ENCODE measurements at places on chromosomes 16 and 17. TPM values are rescaled to one million over a fixed set of nuclear protein-coding genes. Genes with fewer than 3 reads are reported as not detected.

Gene KRTAP1-5
- total RNA-seq: 1.6 TPM

Gene STX1B
- 0.85 TPM for total RNA-seq

Gene HEATR9
- not detected for total RNA-seq

Gene FAM171A2
- total RNA-seq: 4.5 TPM

Gene ALOX15B
- total RNA-seq: 0.07 TPM

Gene HELZ
- total RNA-seq: 55.1 TPM

Gene TP53TG3F
- not detected for total RNA-seq

Gene COQ9
- total RNA-seq: 37.6 TPM

Gene RGS11
- 4.0 TPM for total RNA-seq

Gene ESRP2
- total RNA-seq: 0.07 TPM

Gene MYH2
- not detected for total RNA-seq

Gene ELMO3
- total RNA-seq: 0.76 TPM

Gene NLRC3
- total RNA-seq: under 0.01 TPM

Gene RNF222
- total RNA-seq: not detected

Gene VMO1
- total RNA-seq: 0.33 TPM

Gene PRR14
- 8.9 TPM for total RNA-seq

Gene WFIKKN1
- 0.26 TPM for total RNA-seq

Gene PIRT
- total RNA-seq: not detected

Gene FSCN2
- 11.0 TPM for total RNA-seq

Measured in smooth muscle cell of the pulmonary artery (primary cell).